Stomach (tissue), 19 donors: ENCODE measurements at places on chromosomes 2 and 18. TPM values are rescaled to one million over a fixed set of nuclear protein-coding genes. Genes with fewer than 3 reads are reported as not detected.

Gene MSH2
- 8.1 TPM for polyA plus RNA-seq

Gene MFF
- 66.4 TPM for polyA plus RNA-seq

Gene CABYR
- 1.1 TPM for polyA plus RNA-seq

Gene OTX1
- polyA plus RNA-seq: 0.10 TPM

Gene SCN1A
- not detected for polyA plus RNA-seq

Gene LTBP1
- 11.0 TPM for polyA plus RNA-seq

DNA sequence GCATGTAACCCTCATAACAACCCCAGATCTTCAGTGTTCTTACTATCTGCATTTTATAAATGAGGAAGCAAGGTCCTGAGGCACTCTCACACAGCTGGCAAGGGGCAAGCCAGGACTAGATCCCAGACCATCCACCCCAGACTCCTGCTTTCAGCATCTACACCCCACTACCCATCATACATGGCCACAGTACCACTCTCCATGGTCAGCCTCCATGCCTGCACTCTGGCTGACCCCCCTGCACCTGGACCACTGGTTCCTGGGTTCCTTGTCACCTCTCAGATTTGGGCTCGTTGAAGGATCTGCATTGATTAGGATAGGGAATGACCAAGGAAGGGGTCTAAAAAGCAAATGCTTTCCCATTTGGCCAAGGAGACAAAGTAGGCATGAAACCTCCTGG is 36.0 kb upstream of the TEX51 start:
- no peak overlapping the region for H3K27ac ChIP-seq
- no peaks in the 10 kb centered on the region for H3K4me1 ChIP-seq
- H3K27me3 ChIP-seq: no peaks in the 10 kb centered on the region
- no peak overlapping the region for H3K4me3 ChIP-seq
- DNase-seq: no peak

DNA sequence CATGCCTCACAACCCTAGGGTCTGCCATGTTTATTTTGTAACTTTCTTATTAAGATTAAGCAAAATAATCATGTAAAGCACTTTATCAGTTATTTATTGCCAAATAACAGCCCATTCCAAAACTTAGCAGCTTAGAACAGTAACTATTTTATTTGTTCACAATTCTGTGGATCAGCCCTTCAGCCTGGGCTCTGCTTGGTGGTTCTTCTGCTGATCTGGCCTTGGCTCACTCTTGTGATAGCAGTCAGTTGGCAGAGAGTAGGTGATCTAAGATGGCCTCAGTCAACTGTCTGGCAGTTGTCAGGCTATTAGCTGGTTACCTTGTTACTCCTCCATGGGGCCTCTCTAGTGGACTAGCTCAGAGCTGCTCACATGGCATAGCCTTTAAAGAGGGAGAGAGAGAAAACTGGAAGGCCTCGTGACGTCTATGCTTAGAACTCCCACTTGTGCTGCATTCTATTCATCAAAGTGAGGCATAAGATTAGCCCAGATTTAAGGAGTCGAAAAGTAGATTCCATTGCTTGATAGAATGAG is 54.3 kb downstream of the PLCL1 start:
- no peak overlapping the region for H3K27ac ChIP-seq
- H3K27me3 ChIP-seq: no peaks in the 10 kb centered on the region
- no peaks in the 10 kb centered on the region for H3K36me3 ChIP-seq

GRCh38 chr2:627926-628560 is 49.2 kb downstream of the TMEM18 start:
- H3K27ac ChIP-seq: no peak overlapping the region
- no peaks in the 10 kb centered on the region for H3K36me3 ChIP-seq
- no peaks in the 10 kb centered on the region for H3K27me3 ChIP-seq
- no peak overlapping the region for H3K4me3 ChIP-seq
- H3K4me1 ChIP-seq: no peaks in the 10 kb centered on the region

DNA sequence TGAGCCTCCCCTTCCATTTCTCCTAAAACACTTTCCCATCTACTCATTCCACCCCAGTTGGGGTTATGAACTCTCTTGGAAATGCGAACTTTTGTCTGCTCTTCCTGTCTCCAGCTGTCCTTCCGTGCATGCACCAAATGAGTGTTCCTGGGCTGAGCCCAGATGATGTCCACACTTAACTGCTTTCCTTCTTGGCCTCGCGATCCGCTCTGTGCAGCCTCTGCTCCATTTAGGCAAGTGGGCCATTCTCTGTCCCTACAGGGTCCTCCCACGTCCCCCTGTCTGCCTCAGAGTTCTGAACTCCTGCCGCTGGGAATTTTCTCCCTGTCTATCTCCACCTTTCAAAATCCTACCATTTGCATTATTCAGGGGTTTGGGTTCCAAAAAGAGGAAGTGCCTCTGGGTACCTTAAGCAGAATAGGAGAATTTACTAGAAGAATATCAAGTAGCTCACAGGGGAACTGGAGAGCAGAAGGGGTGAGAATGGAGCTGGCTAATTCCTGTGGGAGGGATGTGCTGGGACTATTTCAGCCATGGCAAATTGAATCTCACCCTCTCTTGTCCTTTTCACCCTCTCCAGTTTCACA is 4.7 kb upstream of the NCK2 start:
- H3K36me3 ChIP-seq: no peaks in the 10 kb centered on the region
- no peak overlapping the region for H3K27ac ChIP-seq
- H3K27me3 ChIP-seq: no peaks in the 10 kb centered on the region
- H3K4me3 ChIP-seq: no peak overlapping the region

DNA sequence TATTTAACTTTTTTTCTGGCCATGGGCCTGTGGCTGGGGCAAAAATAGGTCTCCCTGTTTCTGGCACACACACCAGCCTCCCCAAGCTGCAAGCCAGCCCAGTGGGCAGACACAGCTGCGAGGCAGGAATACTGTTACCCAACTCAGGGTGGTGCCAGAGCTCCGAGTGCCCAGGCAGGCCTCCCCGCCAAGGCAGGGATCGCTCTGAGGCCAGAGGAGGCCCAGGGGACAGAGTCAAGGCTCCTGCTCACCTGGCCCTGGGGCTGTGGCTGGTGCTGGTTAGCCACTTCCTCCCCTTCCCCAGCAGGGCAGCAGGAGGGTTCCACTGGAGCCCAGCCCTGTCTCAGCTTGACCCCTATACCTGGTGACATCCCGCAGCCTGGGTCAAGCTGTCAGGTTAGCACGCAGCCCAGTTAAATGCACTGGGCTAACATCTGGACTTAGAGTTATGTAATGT is 67.1 kb upstream of the EPAS1 start:
- no peak for DNase-seq
- peak overlapping the region; percentile 5 for H3K27ac ChIP-seq
- no peak overlapping the region for H3K4me3 ChIP-seq
- no peaks in the 10 kb centered on the region for H3K4me1 ChIP-seq

GRCh38 chr18:36329684-36330434 is 32.3 kb downstream of the FHOD3 start:
- H3K27me3 ChIP-seq: no peaks in the 10 kb centered on the region
- no peak for DNase-seq
- no peak overlapping the region for H3K27ac ChIP-seq
- no peaks in the 10 kb centered on the region for H3K4me1 ChIP-seq
- no peak overlapping the region for H3K4me3 ChIP-seq

GRCh38 chr2:159035790-159036411 is 67.5 kb downstream of the TANC1 start:
- DNase-seq: peak; percentile 32
- H3K27me3 ChIP-seq: no peaks in the 10 kb centered on the region
- H3K4me1 ChIP-seq: peaks cover 27% of the 10 kb centered on the region
- H3K4me3 ChIP-seq: no peak overlapping the region
- H3K27ac ChIP-seq: no peak overlapping the region
- H3K36me3 ChIP-seq: no peaks in the 10 kb centered on the region

DNA sequence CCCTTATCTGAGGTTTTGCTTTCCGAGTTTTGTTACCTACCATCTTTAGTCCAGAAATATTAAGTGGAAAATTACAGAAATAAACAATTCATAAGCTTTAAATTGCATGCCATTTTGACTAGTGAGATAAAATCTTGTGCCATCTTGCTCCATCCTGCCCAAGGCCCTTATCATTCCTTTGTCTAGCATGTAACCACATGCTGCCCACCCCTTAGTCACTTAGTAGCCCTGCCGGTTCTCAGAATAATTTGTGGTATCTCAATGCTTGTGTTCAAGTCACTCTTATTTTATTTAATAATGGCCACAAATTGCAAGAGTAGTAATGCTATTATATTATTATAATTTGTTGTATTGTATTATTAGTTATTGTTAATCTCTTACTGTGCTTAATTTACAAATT is 36.8 kb upstream of the VPS54 start:
- no peaks in the 10 kb centered on the region for H3K27me3 ChIP-seq
- no peak for DNase-seq
- H3K36me3 ChIP-seq: no peaks in the 10 kb centered on the region
- H3K4me1 ChIP-seq: no peaks in the 10 kb centered on the region
- H3K27ac ChIP-seq: no peak overlapping the region
- H3K4me3 ChIP-seq: no peak overlapping the region

DNA sequence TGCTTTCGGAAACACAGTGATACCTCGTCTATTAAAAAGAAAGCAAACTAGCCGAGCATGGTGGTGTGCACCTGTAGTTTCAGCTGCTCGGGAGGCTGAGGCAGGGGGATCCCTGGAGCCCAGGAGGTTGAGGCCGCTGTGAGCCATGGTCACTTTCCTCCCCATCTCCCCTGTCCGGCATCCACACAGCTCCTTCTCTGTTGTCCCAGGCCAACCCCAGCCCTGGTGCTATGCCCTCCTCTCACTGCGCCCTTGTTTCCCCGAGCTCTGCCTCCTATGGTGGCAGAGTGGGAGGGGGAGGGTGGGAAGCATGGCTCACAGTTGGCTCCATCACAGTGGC is 15.4 kb downstream of the RTP5 start:
- DNase-seq: no peak
- H3K36me3 ChIP-seq: no peaks in the 10 kb centered on the region
- peaks cover 30% of the 10 kb centered on the region for H3K4me1 ChIP-seq
- H3K4me3 ChIP-seq: no peak overlapping the region

DNA sequence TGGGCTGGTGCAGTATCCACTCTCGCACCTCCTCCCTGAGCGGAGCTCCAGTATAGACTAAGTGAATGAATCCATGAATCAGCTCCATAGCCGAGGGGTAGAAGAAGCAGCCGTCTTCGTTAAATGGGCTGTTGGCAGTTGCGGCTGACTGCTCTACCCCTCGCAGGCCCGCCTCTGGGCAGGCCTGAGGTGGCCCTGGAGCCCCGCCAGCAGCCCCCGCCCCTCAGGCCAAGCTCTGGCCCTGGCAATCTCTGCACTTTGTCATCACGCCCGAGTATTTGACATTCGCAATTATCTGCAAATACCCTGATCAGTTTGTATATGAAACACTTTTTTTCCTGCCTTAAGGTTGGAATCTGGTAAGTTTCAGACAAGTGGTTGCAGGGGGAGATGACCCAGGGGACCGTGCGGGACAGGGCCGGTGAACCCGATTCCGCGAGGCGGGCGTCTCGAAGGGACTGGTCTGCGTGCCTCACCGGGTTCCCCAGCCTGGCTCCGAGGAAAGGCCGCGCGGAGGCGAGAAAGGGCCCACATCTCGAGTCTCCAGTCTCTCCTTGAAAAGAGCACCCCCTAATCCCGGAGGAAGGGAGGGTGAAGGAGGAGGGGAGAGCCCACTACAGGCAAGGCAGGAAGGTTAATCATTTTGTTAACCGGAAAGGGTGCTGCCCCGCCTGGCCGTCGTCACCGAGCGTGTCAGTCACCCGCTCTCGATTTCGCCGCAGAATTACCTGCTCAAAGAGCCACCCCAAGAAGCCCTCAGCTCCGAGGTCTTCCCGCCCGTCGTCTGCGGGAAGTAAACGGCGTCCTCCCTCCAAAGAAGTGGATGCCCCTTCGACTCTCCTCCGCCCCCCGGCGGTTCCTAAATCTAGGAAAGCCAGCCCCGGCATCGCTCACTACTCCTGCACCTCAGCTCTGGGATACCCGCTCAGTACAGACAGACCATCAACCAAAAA is 11.1 kb upstream of the SATB2 start:
- peaks cover 94% of the 10 kb centered on the region for H3K27me3 ChIP-seq
- no peaks in the 10 kb centered on the region for H3K36me3 ChIP-seq

GRCh38 chr2:72998724-72999123 is 72.8 kb downstream of the SFXN5 start:
- H3K27me3 ChIP-seq: no peaks in the 10 kb centered on the region
- H3K27ac ChIP-seq: no peak overlapping the region
- H3K4me1 ChIP-seq: no peaks in the 10 kb centered on the region

- no peak overlapping the region for H3K4me3 ChIP-seq
- H3K4me1 ChIP-seq: peaks cover 3% of the 10 kb centered on the region
- no peaks in the 10 kb centered on the region for H3K27me3 ChIP-seq
- H3K36me3 ChIP-seq: no peaks in the 10 kb centered on the region
Measured at GRCh38 chr2:86398500-86399474, 42.4 kb upstream of the KDM3A start.

DNA sequence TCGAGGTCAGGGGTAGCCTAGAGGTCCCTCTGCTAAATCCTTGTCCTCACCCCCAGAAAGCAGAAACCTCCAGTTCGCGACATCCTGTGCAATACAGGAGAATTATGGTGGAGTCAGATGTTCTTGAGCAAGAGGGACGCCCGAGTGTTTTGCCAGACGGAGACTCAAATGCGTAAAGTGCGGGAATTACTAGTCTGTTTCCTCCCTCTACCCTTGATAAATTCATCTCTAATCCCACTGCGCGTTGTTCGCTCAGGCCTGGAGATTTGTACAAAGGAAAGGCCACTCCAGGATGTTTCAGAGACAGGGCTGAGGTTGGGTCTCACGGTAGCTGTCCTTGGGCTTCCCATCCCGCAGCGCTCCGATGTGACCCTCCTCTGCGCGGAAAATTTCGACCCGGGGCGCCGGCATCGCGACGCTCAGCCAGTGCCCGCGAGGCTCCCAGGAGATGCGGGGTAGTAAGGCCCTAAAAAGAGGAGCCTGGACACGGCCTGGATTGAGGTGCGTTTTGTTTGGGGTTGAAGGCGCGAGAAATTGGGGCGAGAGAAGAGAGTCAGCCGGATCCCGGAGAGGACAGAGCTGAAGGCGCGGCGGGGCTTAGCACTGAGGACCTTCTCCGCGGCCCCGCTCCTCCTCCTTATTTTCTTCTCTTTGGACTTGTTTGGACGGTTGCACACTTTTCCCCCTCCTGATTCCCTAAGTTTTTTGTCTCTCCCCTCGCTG is 2.6 kb upstream of the NEUROD1 start:
- H3K27me3 ChIP-seq: peaks cover 51% of the 10 kb centered on the region
- H3K4me1 ChIP-seq: peaks cover 53% of the 10 kb centered on the region
- DNase-seq: no peak
- H3K4me3 ChIP-seq: peak overlapping the region; percentile 45

DNA sequence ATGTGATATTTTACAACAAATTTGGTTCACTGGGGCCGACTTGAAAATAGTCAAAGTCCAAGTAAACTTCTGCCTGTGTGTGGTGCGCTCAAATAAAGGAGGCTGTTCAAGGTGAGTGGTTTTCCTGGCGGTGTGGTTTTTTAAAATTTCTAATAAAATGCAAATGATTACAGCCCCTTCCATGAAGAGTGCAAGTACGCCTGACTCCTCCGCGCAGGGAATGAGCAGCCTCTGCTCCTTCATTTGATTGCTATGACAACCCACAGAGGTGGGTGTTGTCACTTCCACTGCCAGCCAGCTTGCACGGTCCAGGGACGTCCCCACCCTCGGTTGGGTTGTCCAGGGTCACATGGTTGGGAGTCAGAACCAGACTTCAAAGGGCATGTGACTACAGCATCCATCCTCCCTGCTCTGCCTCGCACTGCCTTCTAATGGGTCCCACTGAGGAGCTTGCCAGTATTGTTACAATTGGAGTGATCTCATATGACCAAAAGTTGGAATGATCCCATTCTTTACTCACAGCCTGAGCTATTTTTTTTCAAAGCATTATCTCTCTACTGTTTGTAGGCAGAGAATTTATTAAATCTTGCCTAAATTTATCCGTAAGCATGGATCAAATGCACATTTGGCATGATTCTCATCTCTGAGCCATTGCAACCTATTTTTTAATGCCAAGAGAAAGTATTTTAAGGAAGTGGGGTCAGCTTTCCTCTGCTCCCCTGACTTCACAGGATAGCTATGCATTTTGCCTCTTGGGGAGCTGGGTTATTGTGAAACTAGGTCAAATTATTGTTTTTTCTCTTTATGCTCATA is 121.3 kb downstream of the AGAP1 start:
- H3K27ac ChIP-seq: no peak overlapping the region
- H3K36me3 ChIP-seq: no peaks in the 10 kb centered on the region
- H3K4me3 ChIP-seq: no peak overlapping the region
- H3K4me1 ChIP-seq: peaks cover 14% of the 10 kb centered on the region
- DNase-seq: peak; percentile 80
